ENCODE measurements at places on chromosomes 7 and 10.

GRCh38 chr10:71736570-71736952 is 17.0 kb upstream of the C10orf105 start:
- DNase-seq = no peak

GRCh38 chr10:96576277-96576980 is 10.4 kb downstream of the TM9SF3 start:
- DNase-seq = no peak

DNA sequence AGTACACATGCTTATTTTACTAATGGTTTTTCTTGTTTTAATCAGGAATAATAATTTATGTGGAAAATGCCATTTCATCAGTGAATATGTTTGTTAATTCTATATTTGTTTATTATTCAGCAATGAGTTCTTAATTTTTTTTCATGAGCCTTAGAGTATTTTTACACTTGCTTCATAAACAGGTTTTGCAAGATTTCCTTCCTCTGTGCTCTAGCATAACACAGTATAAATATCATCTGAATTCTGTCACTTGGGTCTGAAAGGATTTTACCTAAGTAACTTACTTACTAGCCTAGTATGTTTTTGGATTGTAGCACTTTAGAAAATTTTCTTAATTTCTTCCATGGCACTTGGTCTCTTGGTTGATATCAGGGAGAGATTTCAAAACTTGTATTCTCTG is 45.8 kb downstream of the GLCCI1 start:
- DNase-seq = no peak

- peak; percentile 79 for DNase-seq
Measured at GRCh38 chr7:25707768-25708620, 444.0 kb upstream of the NFE2L3 start.

- no peak for DNase-seq
Measured at GRCh38 chr7:66946545-66946944, 25.5 kb downstream of the TMEM248 start.

DNA sequence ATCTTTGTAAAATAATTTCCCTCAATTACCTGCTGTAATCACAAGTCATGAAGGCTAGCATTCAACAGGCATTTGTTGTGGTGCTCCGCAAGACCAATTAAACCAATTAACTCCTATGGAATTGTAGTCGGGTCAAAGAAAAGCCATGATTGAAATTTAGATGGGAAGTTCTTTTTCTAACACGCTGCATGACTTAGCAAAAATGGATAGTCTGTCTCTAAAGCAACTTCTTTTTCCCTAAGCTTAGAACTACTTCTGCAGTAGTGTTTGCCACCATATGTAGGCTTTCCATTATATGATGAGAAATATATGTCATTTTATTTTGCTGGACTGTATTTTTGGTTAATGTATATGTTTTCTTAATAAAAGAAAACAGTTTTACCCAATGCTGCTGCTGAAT is 119.1 kb downstream of the TSPAN12 start:
- DNase-seq = peak; percentile 45
